ENCODE measurements at places on chromosomes 4 and X. TPM values are rescaled to one million over a fixed set of nuclear protein-coding genes. Genes with fewer than 3 reads are reported as not detected.
A peak's percentile ranks its signal among the peaks of the same experiment; 100 is the strongest.

GRCh38 chr4:59727745-59728144, 1472.4 kb upstream of the ADGRL3 start:
- DNase-seq, result no peak

DNA sequence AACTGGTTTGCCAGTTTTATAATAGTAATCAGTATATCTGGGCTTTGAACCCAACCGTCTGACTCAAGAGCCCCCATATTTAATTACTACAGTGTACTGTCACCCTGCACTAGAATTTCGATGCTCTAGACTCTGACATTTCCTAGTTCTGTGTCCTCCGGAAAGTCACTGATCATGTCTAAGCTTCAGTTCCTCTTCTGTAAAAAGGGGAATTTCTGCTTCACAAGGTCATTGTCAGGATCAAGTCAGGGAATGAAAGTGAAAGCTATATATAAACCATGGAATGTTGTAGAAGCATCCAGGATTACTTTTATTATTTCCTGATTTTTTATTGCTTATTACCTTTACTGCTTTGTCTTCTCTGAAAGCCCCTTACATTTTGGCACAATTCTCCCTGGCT, 4.0 kb upstream of the KCNIP4 start:
- no peak for DNase-seq

- no peak for DNase-seq
These were observed 301.6 kb downstream of the NAF1 start for GRCh38 chr4:162865102-162865501.

GRCh38 chr4:41064953-41065352, 149.4 kb downstream of the APBB2 start:
- no peak for DNase-seq

GRCh38 chrX:53422861-53423306, at the start of gene RIBC1:
TSS of gene RIBC1 (plus strand) at chrX:53422873. CDS start at chrX:53426277, 3,404 bp downstream.
- no peak for DNase-seq

POU3F4 gene
- total RNA-seq, result not detected

DNA sequence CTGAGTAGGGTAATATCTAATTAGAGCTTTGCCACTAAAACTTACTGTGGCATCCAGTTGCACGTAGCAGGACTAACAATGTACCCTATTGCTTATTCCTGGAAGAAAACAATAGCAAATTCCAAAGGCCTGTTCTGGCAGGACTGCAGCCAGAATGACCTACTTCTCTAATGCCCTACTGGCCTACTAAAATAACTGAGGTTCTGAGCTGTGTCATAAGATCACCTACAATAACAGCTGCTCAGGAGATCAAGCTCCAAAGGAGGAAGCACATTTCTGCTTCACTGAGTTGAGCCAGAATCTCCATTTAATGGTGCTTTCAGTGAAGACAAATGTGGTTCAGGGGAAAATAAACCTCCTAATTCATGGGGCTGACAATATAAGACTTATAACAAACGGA, 42.2 kb upstream of the CXCL8 start:
- no peak for DNase-seq

DNA sequence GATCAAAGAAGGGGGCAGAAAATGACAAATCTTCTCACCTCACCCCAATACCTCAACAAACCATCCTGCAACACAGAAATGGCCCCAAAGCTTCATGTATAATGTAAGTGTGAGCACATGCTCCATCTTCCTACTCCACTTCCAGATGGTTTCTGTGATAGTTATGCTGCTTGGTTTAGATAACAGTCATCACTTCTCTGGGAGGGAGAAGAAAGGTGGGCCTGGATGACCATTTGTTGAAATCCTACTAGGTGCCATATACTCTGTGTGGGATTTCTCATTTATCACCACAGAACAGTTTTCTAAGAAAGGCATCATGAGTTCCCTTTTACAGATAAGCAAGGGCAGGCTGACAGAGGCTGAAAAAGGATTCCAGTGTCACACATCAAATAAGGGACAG, 31.3 kb upstream of the NXF3 start:
- no peak for DNase-seq

PPP1R2C gene
- not detected for total RNA-seq

MMAA gene
- 4.3 TPM for total RNA-seq

GRCh38 chr4:182140547-182140946, 102.7 kb upstream of the TENM3 start:
- no peak for DNase-seq

TMPRSS11F gene
- total RNA-seq, result not detected

- DNase-seq, result no peak
These were observed 61.8 kb downstream of the POLR2B start for GRCh38 chr4:57040510-57040909.

DNA sequence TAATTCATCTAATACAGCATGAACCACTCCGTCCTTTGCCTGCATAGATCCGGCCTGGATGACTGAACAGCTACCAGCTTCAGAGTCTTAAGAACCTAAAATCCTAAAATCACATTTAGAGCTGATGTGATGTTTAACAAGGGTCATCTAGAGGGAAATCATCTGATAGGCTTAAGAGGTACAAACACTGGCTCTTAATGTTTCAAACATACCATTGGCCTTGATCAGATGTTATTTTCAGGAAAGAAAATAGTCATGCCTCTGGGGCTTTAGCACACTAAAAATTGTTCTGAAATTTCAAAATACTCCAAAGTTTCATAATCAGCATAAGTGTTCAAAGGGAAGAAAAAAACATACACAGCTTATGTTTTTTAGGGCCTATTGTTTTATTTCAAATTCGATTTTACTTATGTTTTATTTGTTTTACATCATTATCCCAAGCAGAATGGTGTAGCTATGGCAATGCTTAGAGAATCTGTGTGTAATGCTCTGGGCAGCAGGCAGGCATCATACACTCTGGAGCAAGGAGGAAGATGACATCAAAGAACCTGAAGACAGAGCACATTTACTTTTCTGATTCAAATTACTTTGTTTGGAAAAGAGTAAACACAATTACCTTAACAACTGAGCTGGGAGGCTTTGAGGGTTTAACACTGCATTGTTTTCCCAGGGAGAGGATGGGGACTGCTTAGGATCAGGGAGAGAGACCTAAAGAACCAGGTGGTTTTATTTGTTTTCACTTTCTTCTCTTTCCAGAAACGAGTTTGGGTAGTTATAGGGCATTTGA, 25.3 kb upstream of the LEF1 start:
- peak; percentile 7 for DNase-seq

GRCh38 chrX:16436348-16437188, 213.4 kb upstream of the S100G start:
- DNase-seq, result peak; percentile 71

- no peak for DNase-seq
These were observed 35.1 kb downstream of the FAM114A1 start for GRCh38 chr4:38902695-38903094.

DNA sequence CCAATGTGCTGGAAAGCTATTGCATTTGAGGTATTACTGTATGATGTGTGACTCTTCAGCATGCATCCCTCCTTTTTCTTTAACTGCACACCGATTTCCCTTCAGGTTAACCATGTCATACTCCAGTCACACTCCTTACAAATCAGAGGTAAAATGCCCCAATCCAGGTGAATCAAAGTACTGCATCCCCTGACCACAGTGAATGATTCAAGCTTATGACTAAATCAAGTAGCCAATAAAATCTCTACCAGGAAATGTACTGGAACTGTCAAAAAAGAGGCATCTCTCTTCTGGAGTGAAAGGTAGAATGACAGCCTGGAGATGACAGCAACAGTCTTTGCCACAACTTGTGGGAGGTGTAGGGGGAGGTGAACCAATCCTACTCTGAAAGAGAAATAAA, 10.4 kb downstream of the ADAMTS3 start:
- DNase-seq, result no peak

- DNase-seq, result no peak
These were observed 15.5 kb upstream of the ESX1 start for GRCh38 chrX:104270212-104270611.

GRCh38 chr4:94240384-94240783, 32.7 kb downstream of the SMARCAD1 start:
- DNase-seq, result no peak

ZNF185 gene
- 2.9 TPM for total RNA-seq

- peak; percentile 71 for DNase-seq
These were observed 114.0 kb downstream of the BCOR start for GRCh38 chrX:39983715-39984114.

DNA sequence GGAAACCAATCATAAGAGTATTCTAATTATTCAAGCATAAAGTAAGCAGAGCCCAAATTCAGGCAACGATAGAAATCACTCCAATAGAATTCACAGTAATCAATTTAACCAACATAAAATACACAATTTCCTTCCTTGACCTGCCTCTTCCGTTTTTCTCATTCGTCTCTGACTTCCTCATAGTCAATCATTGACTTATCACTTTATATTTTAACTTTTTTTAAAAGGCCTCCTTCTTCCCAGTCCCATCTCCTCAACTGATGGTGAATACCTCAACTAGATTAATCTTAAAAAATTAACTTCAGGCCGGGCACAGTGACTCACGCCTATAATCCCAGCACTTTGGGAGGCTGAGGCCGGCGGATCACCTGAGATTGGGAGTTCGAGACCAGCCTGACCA, 13.3 kb downstream of the CNOT6L start:
- DNase-seq, result no peak

MID1 gene
- total RNA-seq, result 16.4 TPM

SMIM31 gene
- total RNA-seq, result not detected

TMEM255A gene
- not detected for total RNA-seq

DNA sequence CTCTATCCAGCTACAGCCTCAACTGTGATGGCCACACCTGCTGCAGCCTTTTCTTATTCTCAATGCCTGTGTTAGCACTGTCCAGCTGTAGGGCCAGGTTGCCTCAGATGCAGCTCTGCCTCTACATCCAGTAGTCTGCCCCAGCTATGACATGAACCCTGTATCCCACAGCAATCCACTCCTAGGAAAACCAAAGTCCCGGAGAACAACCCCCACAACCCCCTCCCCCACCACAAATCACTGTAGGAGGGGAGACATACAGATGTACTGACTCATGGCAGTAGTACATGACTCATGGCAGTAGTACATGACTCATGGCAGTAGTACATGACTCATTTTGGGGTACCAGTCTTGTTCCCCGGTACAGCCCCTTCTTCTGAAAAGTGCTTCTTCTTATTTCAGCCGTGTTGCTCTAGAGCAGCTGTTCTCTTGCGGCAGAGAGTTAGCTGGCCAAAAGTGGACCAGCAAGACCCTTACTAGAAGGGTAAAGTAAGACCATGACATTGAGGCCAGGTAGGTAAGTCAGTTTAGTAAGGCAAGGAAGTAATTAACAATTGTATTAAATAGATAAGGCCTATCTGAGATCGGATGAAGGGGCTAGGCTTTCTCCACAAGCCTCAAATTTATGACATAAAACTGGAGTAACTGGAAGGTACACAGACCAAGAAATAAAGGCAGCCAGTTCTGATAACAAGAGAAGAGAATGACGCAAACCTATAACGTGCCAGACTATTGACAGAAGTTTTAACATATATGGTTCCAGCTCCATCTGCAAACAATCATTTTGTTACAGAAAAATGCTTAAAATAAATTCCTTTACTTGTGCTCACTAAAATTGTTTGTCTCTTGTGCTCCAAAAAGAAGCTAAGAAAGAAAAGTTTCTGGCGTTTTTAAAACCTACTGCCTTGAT, 221.4 kb downstream of the TACR3 start:
- no peak for DNase-seq

DNA sequence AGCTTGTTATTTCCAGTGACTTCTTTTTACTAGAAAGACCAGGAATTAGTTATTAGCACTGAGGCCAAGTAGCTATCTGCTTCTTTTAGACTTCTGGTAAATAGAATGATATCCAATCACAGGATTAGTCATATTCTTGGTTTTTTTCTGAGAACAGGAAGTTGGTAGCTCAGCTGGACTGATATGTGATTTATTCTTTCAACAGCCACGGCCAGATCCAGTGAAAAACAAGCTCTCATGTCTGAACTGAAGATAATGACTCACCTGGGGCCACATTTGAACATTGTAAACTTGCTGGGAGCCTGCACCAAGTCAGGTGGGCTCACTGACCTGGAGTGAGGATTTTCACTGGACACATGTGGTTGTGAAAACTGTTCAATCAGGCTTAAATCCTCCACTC, 48.6 kb downstream of the PDGFRA start:
- peak; percentile 70 for DNase-seq

S100G gene
- total RNA-seq, result not detected

DNA sequence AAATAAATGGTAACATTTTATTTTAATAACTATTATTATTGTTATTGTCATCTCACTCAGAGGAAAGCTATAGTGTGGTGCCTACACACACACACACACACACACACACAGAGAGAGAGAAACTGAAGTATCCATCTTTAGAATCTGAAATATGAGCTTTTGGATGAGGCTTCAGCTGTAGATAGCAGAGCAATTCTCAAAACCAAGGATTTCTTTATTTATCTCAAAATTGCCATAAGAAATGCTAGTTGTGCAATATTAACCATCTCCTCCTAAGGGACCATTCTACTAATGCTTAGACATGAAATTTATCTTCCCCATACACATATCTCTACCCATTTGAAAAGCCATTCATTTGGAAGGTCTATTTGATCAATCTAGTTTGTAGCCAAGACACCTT, 50.1 kb upstream of the SGMS2 start:
- DNase-seq, result no peak

DNA sequence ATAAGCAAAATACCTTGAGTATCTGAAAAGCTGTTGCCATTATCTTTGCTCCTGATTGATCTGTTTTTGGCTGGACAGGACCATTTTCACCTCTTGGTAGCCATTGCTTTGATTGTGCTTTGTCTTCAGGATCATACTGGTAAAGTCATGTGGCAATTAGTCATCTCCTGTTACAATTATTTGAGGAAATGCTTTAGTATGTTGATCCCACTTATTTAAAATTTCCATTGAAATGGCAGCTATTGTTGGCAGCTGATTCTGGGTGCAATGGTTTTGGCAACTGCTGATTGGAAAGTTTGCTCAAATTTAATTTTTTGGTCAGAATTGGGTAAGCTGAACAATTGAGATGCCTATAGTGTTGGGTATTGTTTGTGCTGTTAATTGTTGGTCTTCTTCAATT, 238.3 kb upstream of the TLL1 start:
- no peak for DNase-seq

GRCh38 chrX:134423606-134424005, 36.4 kb upstream of the HPRT1 start:
- DNase-seq, result peak; percentile 32

- DNase-seq, result no peak
These were observed 46.9 kb downstream of the MTM1 start for GRCh38 chrX:150615356-150615755.

HSD17B13 gene
- total RNA-seq, result not detected

- peak; percentile 52 for DNase-seq
These were observed 743.8 kb upstream of the INTU start for GRCh38 chr4:126888968-126889367.

PHEX gene
- total RNA-seq, result 0.43 TPM

- DNase-seq, result no peak
These were observed 53.0 kb downstream of the PKD2 start for GRCh38 chr4:88060431-88060830.

MAGEA4 gene
- total RNA-seq, result not detected

Measured in fibroblast of villous mesenchyme (primary cell).